ENCODE measurements at places on chromosomes 5 and 9.

DNA sequence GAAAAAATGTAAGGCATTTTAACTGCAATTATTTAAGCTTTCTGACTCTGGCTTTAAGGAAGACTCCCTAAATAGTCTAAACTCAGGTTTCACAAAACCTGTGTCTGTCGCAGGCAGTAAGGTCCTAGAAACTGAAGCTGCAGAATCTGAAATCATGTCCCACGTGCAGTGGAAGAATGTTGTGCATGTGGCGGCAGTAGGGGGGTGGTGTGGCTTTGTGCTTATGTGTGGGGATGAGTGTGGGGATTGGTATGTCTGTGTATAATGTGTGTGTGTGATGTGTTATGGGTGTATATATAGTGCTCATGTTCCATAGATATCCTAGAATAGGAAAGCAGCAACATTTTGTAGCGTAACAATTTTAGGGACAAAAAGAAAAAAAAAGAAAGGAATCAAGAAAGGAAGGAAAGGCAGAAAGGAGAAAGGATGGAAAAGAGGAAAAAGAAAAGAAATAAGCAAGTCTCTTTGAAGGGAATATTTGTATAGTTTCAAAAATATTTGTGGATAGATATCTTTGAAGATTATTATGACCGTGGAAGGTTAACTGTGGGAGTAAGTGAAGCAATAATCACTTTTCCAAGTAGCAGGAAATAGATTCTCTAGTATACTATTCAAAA, 6.6 kb downstream of the ANKDD1B start:
- no peak for DNase-seq

DNA sequence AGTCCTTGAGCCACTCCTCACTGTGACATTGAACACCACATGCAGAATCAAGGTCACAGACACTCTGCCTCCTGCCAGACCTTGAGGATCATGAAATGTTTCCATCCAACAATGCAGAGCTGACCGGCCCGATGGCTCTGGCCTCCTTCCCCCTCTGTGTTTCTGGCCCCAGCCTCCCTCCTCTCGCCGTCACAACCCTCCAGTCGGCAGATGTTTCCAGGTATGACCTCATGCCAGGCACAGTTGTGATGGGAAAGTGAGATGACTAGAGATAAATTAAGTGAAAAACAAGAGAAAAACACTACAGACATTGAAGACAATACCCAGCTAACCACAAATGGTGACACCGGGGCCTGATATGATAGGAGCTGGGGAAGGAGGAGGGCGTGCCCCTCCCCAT, 9.8 kb downstream of the NTNG2 start:
- no peak for DNase-seq

- DNase-seq, result no peak
Observed at GRCh38 chr5:5141339-5141599, 1.1 kb downstream of the ADAMTS16 start.

DNA sequence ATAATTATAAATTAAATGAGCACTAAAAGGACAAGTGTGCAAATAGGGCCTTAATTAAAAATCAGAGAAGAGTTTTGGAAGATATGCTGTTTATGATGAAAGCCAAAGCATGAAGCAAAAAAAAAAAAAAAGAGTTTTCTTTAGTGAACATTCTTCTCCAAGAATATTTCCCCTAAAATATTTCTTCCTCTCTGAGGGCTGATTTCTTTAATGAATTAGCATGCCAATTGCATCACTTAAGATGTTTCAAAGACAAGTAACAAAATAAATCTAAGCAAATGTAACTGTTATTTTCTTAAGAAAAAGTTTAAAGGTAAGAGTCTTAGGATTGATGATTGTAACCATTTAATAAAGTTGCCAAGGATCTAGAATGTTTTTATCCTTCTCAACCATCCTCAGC, 81.6 kb upstream of the MPDZ start:
- no peak for DNase-seq

DNA sequence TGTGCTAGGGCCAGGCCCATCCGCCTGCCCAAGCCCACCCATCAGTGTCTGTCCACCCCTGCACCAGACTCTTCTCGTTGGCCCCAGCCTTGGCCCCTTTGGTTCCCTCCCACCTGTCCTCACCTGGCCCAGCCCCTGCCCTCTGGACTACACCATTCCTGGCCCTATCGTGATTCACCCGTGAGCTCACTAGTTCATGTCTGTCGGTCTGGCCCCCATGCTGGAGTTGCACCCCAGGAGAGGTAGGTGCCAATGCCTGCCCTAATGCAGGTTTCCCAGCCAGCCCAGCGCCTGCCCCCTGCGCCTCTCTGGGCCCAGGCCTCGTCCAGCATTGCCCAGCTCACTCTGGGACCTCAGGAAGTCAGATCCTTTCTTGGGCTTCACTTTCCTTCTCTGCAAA, 115.4 kb upstream of the LMX1B start:
- no peak for DNase-seq

DNA sequence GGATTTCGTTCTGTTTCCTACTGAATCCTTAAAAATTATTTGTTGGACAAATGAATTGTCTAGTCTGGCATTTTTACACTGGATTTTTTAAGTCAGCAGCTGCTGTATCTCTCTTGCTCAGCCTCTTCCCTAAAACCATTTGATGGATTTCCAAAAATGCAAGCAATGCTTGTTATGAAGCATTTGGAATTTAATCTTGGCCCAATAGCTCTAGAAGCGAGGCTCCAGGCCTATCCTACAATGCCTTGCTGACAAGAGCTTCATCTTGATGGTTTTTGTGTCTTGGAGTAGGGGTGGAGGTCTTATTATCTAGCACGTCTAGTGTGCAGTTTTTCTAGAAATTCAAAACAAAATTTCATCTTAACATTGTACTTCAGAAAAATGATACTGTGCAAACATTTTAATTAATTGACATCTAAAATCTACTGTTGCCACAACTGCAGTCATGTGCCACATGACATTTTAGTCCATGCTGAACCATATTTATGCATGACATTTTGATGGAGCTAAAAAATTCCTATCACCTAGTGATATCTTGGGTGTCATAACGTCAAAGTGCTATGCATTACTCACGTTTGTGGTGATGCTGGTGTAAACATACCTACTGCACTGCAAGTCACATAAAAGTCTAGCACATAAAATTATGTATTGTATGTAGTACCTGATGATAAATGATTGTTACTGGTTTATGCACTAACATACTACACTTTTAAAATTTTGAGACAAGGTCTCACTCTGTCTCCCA, 5.9 kb upstream of the RAD23B start:
- no peak for DNase-seq

DNA sequence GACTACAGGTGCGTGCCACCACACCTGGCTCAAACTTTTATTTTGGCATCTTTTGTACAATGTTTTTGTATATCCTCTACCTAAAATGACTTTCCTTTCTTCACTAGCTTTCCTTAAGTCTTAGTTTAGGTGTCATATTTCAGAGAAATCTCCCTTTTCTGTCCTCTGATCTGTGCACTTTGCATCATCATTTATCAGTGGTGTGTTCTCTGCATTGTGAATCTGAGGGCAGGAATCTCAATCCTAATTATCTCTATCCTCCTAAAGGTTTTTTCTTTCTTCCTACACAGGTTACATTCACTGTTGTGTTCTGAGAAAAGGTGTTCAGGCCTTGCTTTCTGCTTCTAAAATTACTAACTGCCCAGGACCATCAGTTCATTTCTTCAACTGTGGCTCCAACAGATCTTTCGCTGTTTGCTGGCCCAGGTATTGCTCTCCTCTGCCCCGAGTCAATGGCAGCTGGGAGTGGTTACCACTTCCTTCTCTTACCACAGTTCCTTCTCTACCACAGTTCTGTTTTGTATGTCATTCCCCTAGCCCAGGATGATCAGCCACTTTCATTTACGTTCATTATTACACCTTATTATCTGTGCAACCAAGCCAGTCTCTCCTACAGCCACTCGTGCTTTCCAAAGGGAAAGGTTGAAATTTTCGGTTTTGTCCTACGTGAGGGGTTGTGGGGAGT, 14.0 kb downstream of the TGFBR1 start:
- no peak for DNase-seq

GRCh38 chr5:115494570-115495289, 49.8 kb downstream of the FEM1C start:
- no peak for DNase-seq

- peak; percentile 29 for DNase-seq
Observed at GRCh38 chr9:92763721-92764380, 782 bp downstream of the BICD2 start.
